M059J (cell line): ENCODE measurements at places on chromosomes 5 and 9. TPM values are rescaled to one million over a fixed set of nuclear protein-coding genes. Genes with fewer than 3 reads are reported as not detected.

DNA sequence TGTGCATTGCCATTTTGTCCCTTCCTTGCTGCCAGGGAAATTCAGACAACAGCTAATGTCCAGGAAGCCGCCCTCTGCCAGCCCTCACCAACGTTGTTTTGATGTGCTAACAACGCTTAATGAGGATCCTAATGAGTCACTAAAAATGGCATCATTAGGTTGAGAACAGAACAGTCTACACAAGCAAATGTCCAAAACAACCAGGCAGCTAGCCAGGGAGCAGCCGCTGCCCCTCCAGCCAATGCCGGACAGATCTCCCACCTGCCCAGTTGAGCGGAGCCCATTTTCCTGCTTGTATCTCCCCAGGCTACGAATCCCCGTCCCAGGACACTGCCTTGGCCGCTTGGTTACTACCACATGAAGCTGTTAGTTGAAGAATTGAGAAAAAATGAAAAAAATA, 40.4 kb upstream of the UNC5A start:
- no peak for DNase-seq

Gene SH3GL2
- 10.0 and 11.2 TPM in 2 replicates for total RNA-seq

DNA sequence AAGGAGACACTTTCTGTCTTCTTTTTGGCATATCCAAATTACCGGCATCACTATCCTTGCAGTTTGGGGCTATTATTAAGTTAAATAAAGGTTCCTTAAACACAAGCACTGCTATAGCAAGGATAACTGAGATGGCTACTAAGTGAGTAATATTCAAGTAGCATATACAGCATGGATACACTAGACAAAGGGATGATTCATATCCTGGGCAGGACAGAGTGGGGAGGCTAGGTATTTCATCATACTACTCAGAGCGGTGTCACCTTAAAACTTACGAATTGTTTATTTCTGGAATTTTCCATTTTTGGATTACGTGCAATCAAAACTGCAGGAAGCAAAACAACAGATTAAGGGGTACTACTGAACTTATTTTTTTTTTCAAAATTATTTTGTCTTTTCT, 54.1 kb downstream of the FER start:
- DNase-seq: peak; percentile 91

Gene CCDC171
- total RNA-seq: 0.66 and 1.8 TPM in 2 replicates

DNA sequence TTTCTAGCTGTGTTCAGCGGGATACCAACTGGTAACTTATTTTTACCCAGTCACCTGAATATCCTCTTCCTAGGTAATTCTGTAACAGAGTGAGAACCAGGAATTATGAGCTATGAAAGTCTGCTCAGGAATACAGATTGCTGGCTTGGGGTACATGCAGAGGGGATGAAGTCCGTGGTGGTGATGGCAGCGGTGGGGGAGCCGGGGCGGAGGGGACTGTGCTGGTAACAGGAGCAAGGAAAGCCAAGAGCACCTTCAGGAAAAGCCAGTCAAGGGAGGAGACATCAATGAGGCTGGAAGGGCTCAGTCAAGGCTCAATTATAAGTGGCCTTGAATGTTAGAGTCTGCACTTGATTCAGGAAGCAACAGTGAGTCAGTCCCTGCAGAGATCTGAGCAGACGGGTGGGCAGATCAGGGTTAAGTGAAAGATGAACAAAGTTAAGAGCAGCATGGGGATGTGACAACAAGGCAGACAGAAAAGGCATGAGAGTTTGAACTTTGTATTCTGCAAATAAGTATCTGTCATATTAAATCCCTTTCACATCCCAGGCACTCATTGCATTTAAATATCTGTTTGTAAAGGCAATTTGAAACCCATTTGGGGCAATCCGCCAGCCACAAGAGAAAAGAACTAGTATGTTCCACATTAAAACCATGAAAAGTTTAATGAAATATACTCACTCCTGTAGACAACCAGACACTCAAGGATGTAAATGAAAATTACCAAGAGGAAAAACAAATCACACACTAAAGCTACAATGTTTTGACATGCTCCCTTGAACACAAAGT, 101.2 kb downstream of the TTC39B start:
- no peak for DNase-seq
